ENCODE measurements at places on chromosomes 16 and 17.

- DNase-seq: no peak
- H3K4me3 ChIP-seq: no peak overlapping the region
- peaks cover 9% of the 10 kb centered on the region for H3K4me1 ChIP-seq
- H3K36me3 ChIP-seq: no peaks in the 10 kb centered on the region
- H3K27me3 ChIP-seq: peaks cover 3% of the 10 kb centered on the region
Measured at GRCh38 chr17:32880671-32881453, 3.9 kb upstream of the MYO1D start.

DNA sequence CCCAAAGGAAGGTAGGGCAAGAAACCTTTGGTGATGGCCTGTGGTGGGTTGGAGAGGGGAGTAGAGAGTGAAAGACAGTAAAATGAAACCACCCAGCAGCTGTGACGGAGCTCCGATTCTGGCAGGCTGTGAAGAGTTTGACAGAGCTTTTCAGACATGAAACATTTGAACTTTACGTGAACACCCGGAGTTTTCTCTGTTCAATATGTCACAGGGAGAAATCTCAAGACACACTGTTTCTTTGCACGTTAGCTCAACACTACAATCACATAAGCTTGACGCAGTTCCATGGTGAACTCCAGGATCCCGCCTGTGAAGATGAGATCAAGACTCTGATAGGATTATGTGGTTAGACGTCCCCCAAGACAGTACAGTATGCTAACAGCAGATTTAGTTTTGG is 79.6 kb upstream of the CDH11 start:
- H3K4me3 ChIP-seq: no peak overlapping the region
- no peaks in the 10 kb centered on the region for H3K4me1 ChIP-seq
- H3K27ac ChIP-seq: no peak overlapping the region
- no peak for DNase-seq
- H3K27me3 ChIP-seq: no peaks in the 10 kb centered on the region

GRCh38 chr16:61715393-61715792 is 320.8 kb downstream of the CDH8 start:
- no peaks in the 10 kb centered on the region for H3K4me1 ChIP-seq
- H3K27ac ChIP-seq: no peak overlapping the region
- no peak overlapping the region for H3K4me3 ChIP-seq
- H3K36me3 ChIP-seq: no peaks in the 10 kb centered on the region

DNA sequence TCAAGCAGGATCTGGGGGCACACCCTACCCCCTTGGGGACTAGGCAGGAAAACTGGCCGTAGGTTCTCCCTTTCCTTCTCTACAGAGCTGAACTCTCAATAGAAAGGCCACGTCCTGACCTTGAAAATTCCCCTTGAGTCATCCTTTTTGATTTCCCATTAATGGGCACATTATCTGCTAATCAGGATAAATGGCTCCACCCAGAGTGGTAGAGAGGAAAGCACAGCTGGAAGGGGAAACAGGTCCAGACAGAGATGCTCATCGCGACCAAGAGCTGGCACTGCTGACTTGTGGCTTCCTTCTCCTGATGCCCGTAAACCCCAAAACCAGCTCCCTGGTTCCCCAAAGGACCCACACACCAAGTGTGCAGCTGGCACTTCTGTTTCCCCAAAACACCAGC is 206.5 kb upstream of the CDH5 start:
- no peak overlapping the region for H3K4me3 ChIP-seq
- peaks cover 6% of the 10 kb centered on the region for H3K27me3 ChIP-seq
- DNase-seq: no peak

DNA sequence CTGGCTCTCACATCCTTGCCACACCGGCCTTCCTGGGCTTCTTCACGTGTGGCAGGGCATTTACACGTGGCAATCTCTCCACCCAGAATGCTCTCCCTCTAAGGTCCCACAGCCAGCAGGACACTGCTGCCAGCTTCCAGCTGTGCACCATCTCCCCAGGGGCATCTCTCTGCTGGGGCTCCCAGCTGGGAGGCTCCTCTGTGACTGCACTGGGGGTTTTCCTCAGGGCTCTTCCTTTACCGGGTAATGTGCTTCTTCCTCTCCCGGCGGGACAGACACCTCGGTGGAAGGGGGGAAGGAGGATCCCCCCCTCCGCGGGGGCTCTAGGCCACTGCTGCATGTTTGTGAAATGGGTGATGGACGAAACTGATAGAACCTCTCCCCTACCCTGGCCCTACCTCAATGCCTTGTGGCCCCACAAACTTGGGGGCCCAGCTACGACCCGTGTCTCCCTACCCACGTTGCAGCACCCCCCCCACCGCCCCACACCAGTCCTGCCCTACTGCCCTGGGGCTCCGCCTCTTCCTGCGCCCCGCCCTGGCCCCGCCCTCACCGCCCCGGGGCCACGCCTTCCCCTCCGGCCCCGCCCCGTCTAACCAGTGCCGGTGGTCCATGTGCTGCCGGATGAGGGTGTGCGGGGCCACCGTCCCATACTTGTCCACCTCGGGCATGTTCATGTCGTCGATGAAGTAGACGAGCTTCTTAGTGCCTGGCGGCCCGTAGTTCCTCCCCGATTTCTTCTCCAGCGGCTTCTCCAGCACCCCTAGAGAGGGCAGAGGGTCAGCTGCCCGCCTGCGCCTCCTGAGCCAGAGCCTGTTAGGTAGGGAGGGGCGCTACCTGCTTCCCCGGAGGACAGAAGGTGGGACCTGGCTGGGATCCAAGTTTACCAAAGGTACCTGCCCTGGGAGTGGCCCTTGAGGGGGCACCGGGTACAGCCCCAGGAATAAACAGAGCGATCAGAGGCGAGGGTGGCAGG is 92.6 kb downstream of the DNAH17 start:
- H3K4me1 ChIP-seq: peaks cover 9% of the 10 kb centered on the region
- no peak overlapping the region for H3K27ac ChIP-seq
- DNase-seq: no peak
- H3K4me3 ChIP-seq: no peak overlapping the region
- H3K27me3 ChIP-seq: no peaks in the 10 kb centered on the region
- no peaks in the 10 kb centered on the region for H3K36me3 ChIP-seq

DNA sequence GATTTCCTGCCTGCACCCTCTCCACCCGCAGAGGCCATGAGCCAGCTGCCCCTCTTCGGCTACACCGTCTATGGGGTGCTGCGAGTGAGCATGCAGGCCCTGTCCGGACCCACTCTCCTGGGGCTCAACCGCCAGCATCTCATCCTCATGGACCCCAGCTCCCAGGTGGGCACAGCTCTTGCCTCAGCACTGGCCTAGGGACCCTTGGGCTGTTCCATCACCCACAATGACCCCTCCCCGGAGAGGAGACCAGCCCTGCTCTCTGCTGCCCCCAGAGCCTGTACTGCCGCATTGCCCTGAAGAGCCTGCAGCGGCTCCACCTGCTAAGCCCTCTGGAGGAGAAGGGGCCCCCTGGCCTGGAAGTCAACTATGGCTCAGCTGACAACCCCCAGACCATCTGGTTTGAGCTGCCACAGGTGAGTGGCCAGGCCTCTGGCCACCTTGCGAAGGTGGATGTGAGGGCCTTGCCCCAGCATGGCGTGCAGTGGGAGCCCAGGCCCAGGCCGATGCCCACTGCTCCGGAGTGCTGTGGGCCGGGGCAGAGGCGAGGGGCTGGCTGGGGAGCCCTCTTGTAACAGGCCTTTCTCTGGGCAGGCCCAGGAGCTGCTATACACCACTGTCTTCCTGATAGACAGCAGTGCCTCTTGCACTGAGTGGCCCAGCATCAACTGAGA is 7.3 kb upstream of the SMIM5 start:
- peak; percentile 72 for DNase-seq
- no peak overlapping the region for H3K27ac ChIP-seq
- H3K4me3 ChIP-seq: no peak overlapping the region
- peaks cover 2% of the 10 kb centered on the region for H3K4me1 ChIP-seq
- H3K36me3 ChIP-seq: no peaks in the 10 kb centered on the region

DNA sequence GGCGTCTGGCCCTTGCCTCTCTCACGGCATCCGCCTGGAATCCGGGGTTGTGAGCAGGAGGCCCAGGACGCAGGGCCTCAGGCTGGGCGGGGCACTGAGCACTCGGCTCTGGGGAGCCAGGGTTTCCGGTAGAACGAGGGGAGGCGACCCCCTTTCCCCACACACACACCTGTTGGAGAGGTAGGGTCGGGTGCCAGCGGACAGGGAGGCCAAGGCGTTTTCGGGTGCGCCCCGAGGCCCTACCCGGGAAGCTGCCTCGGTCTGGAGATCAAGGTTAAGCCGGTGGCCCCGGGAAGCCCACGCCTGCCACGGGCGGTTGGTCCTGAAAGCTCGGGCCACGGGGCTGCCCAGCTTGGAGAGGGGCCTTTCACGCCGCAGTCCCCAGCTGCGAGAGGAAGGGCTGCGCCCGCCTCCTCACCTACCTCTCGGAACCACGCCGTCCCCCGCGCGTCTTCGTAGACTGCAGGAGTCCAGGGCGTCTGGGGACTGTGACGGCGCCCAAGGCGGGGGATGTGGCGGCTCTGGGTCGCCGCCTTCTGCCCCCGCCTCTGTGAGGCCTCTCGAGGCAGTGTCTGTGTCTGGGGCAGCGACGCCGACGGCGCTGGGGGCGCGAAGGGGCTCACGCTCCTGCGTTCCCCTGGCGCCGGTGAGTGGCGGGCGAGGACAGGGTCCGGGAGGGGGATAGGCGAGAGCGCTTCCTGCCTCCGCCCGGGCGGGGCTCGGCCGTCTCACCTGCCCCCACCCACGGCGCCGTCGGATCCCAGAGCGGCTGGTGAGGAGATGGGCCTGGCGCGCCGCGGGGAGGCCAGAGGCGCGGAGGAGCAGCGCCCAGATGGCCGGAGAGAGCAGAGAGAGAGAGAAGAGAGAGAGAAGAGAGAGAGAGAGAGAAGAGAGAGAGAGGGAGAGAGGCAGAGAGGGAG is 20.3 kb upstream of the HOXB9 start:
- H3K27ac ChIP-seq: no peak overlapping the region
- DNase-seq: peak; percentile 22
- H3K4me1 ChIP-seq: no peaks in the 10 kb centered on the region
- H3K27me3 ChIP-seq: peaks cover 46% of the 10 kb centered on the region

DNA sequence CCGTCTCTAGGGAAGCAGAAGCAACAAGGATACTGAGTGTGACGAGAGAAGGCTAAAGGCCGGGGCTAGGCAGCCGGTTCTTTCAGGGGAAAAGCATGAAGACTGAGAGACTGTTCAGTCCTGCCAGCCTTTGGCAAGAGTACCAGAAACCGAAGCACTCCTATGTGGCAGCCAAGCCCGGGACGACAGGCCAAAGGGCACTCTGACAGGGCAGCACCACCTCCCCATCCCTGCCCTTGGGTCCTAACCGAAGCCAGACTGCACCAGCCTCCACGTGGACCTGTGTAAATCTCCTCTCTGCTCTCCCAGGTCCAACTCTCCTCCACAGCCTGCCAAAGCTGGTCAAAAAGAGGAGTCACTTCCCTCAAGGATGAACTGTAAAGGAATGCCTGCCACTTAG is 23.5 kb upstream of the ALOX15 start:
- H3K27ac ChIP-seq: no peak overlapping the region
- no peaks in the 10 kb centered on the region for H3K4me1 ChIP-seq
- H3K27me3 ChIP-seq: peaks cover 8% of the 10 kb centered on the region
- no peak overlapping the region for H3K4me3 ChIP-seq

GRCh38 chr16:89442588-89442987 is 47.8 kb downstream of the ANKRD11 start:
- H3K27me3 ChIP-seq: peaks cover 22% of the 10 kb centered on the region
- H3K4me1 ChIP-seq: peaks cover 80% of the 10 kb centered on the region
- no peaks in the 10 kb centered on the region for H3K36me3 ChIP-seq
- peak; percentile 37 for DNase-seq

DNA sequence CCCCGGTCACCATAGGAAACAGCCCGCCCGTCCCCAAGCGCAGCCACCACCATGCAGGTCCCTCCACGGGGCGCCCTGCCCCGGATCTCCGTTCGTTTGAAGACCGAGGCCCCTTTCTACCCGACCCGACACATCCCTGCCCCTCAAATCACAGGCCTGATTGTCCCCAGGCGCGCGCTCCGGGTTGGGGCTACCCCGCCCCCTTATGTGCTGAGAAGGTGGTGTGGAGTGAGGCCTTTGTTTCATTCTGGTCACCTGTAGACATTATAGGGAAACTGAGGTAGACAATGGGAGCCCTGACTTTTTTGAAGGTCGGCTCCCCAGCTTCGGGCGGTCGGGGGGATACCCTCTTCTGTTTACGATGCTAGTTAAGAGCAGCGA is 763 bp upstream of the ACTG1 start:
- H3K4me3 ChIP-seq: peak overlapping the region; percentile 76
- H3K4me1 ChIP-seq: peaks cover 15% of the 10 kb centered on the region
- peak; percentile 64 for DNase-seq
- peak overlapping the region; percentile 77 for H3K27ac ChIP-seq
- peaks cover 29% of the 10 kb centered on the region for H3K36me3 ChIP-seq
- H3K27me3 ChIP-seq: peaks cover 38% of the 10 kb centered on the region

DNA sequence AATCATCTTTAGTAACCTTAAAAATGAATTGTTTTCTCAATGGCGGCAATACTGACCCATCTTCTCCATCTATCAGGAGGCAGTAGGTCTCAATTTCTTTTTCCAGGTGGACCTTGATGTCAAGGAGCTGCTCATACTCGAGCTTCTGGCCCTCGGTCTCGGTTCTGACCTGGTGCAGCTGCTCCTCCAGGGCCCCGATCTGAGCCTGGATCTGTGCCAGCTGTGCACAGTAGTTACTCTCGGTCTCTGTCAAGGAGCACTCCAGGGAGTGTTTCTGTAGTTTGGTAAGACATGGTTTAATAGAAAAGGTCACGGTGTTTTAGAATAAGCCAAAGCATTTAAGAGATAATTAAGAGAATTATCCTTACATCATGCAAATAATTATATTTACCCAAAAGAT is 4.9 kb downstream of the KRT27 start:
- H3K36me3 ChIP-seq: no peaks in the 10 kb centered on the region
- H3K27me3 ChIP-seq: no peaks in the 10 kb centered on the region
- no peaks in the 10 kb centered on the region for H3K4me1 ChIP-seq
- no peak overlapping the region for H3K27ac ChIP-seq
- no peak overlapping the region for H3K4me3 ChIP-seq
- no peak for DNase-seq

- H3K27ac ChIP-seq: no peak overlapping the region
- no peaks in the 10 kb centered on the region for H3K36me3 ChIP-seq
- no peak for DNase-seq
- peaks cover 6% of the 10 kb centered on the region for H3K4me1 ChIP-seq
- H3K4me3 ChIP-seq: no peak overlapping the region
Measured at GRCh38 chr17:19275457-19276127, 38.4 kb downstream of the EPN2 start.

GRCh38 chr16:53372992-53373871 is 61.0 kb upstream of the RBL2 start:
- H3K4me1 ChIP-seq: no peaks in the 10 kb centered on the region
- H3K36me3 ChIP-seq: no peaks in the 10 kb centered on the region
- H3K27me3 ChIP-seq: peaks cover 2% of the 10 kb centered on the region
- H3K4me3 ChIP-seq: no peak overlapping the region
- peak; percentile 36 for DNase-seq

- H3K27me3 ChIP-seq: peaks cover 10% of the 10 kb centered on the region
- H3K4me1 ChIP-seq: peaks cover 8% of the 10 kb centered on the region
- no peak for DNase-seq
- no peak overlapping the region for H3K4me3 ChIP-seq
- peaks cover 6% of the 10 kb centered on the region for H3K36me3 ChIP-seq
Measured at GRCh38 chr17:41307647-41308046, 1.5 kb downstream of the KRTAP16-1 start.

DNA sequence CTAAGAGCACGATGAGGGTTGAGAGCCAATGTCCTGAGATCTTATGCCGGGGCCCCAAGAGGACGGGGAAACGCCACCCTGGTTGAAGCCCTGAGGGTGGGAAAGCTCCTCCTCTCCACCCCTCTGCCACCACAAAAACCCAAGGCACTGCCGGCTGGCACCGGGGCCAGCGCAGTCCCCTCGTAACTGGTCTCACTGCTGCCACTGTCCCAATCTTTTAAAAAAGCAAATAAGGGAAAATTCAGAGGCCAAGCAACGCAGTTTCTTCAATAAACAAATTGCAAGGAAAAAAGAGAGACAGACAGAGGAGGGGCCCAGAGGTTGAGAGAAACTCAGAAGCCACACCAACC is 6.7 kb downstream of the GRIN2C start:
- DNase-seq: no peak
- H3K27ac ChIP-seq: no peak overlapping the region
- peaks cover 2% of the 10 kb centered on the region for H3K4me1 ChIP-seq
